ENCODE measurements at places on chromosomes 2 and 18.
A peak's percentile ranks its signal among the peaks of the same experiment; 100 is the strongest.

GRCh38 chr2:227884511-227884947 lies 13.1 kb downstream of the DAW1 start:
- peak; percentile 54 for DNase-seq

GRCh38 chr18:73168236-73168635 lies 300.4 kb upstream of the NETO1 start:
- DNase-seq: no peak

- DNase-seq: no peak
Measured at GRCh38 chr2:158610059-158610458, 153.3 kb downstream of the PKP4 start.

DNA sequence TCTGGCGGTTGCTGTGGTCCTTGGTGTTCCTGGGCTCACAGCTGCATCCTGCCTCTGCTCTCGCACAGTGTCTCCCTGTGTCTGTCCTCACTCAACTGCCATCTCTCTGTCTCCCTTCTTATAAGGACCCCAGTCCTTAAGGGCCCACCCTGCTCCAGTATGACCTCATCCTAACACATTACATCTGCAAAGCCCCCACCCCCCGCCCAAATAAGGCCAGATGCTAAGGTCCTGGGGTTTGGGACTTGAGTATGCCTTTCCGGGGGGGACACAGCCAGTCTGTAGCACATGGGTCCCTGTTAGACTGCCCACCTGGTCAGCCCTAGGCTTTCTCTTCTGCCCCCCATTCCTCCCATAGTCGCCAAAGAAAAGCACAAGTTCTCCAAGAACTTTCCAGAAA lies 40.7 kb downstream of the FER1L5 start:
- no peak for DNase-seq

- DNase-seq: no peak
Measured at GRCh38 chr2:168814939-168815907, 12.8 kb downstream of the NOSTRIN start.

- DNase-seq: no peak
Measured at GRCh38 chr2:148885209-148885608, 10.2 kb downstream of the KIF5C start.

DNA sequence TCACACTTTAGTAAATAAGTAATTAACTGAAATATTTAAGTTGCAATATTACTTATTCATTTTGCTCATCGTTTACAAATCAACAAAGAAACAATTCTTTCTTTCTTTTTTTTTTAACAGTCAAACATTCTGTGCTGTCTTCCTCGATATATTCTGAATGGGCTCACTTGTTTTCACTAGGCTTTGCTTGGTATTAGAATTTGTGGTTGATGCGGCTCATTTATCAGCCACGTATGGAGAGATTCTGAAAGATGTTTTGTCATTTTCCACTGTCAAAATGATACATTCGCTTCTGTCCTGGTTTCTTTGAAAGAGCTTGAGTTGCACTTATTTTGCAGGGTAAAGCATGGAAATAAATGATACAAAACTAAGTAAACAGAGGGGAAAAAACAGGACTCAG lies 323.7 kb downstream of the LRRTM1 start:
- no peak for DNase-seq

GRCh38 chr2:64586883-64587481 lies 62.9 kb downstream of the AFTPH start:
- DNase-seq: peak; percentile 15

- DNase-seq: no peak
Measured at GRCh38 chr2:121335294-121336290, 50.6 kb upstream of the TFCP2L1 start.

GRCh38 chr2:25814681-25815080 lies 63.6 kb downstream of the ASXL2 start:
- DNase-seq: no peak

- DNase-seq: no peak
Measured at GRCh38 chr2:65240657-65241056, 13.0 kb downstream of the ACTR2 start.

GRCh38 chr2:23410596-23410995 lies 25.6 kb downstream of the KLHL29 start:
- DNase-seq: no peak

- no peak for DNase-seq
Measured at GRCh38 chr2:206031950-206032567, 53.9 kb downstream of the INO80D start.

DNA sequence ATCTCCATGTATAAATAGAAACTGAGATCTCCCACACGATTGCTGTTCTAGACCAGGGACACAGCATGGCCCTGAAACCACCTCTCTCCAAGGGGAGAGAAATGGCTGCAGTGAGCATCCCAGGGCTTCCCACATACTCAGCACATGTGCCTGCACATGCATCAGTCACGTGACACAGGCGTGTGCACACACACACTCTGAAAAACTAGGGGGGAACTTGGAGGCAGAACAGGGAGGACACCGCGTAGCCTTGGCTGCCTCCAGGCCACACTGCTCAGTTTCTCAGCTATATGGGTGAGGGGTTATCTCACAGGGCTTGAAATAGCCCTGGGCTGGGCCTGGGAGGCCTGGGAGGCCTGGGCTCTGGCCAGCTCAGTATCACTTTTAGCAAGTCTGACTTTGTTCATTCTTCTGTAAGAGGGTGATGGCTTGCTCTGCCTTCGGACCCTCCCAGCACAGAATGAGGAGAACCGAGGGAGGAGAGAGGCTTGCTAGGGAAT lies 66.9 kb downstream of the EMX1 start:
- DNase-seq: no peak

- no peak for DNase-seq
Measured at GRCh38 chr18:24790347-24790746, 329.9 kb downstream of the HRH4 start.

DNA sequence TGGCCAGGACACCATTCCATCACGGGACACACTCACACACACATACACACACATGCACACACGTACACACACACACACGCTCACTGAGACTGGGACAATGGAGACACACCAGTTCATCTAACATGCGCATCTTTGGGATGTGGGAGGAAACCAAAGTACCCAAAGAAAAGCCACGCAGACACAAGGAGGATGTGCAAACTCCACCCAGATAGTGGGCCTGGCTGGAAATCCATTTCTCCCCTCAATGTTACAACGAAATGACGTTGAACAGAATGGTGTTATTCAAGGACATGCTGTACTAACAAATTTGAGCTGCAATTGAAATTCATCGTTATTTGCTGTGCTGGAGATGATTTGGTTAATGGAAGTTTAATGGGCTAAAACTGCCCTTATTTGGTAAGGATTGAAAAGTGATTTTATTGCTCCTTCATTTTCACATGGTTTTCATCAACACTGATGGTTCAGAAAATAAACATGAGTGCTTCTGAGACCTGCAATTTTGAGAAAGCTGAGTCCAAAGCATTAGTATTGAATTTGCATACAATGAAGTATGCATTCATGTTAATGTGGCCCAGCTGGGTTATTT lies 110.0 kb downstream of the KCNE4 start:
- no peak for DNase-seq

GRCh38 chr2:229591611-229592010 lies 122.7 kb downstream of the DNER start:
- DNase-seq: no peak

DNA sequence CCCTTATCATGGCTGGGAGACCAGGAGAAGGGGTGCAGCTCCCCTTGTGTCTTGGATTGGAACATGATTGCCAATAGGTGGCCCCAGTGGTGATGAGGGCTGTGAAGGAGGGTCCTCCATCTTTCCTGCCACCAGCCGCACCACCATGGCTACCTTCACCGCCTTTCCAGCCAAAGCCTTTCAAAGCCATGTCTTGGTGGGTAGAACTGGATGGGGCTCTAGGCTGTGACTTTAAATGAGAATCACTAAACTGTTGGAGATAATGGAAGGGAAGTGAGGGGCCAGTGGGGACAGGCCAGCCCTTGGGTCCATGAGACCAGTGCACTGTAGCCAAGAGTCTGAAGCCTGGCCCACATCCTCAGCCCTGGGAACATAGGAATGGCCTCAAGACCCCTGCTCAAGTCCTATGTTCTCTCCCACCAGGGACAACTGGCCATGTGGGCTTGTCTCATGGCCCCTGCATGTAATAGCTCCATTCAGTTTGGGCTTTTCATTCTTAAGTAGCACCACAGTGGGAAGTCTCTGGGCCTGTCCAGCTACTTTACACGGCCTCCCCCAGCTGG lies 345.7 kb downstream of the DYSF start:
- no peak for DNase-seq
